ENCODE measurements at places on chromosomes 11 and 22. TPM values are rescaled to one million over a fixed set of nuclear protein-coding genes. Genes with fewer than 3 reads are reported as not detected.

DNA sequence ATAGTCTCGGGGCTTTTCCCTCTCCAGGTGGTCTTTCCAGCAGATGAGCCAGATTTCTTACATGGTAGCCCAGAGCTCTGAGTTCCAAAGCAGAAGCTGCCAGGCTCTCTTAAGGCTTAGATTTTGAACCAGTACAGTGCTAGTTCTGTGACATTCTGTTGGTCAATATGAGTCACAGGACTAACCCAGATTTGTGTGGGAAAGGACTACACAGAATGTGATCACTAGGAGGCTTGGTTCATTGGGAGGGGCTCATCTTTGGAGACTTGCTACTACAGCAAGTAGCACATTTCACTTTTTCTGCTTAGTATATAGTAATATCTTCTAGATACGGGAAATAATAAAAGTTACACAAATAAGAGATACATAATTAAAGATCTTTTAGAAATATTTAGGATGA lies 24.1 kb downstream of the RNF214 start:
- no peak for DNase-seq

DNA sequence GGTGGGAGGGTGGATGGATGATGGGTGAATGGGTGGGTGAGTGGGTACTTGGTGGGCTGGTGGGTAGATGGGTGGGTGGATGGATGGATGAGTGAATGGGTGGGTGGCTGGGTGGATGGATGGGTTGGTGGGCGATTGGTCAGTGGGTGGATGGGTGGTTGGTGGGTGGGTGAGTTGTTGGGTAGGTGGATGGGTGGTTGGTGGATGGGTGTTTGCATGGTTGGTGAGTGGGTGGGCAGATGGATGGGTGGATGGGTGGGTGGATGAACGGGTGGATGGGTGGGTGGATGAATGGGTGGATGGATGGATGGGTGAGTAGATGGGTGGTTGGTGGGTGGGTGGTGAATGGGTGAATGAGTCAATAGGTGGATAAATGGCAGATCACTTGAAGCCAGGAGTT lies 43.0 kb upstream of the LRRC32 start:
- no peak for DNase-seq

Gene KDM4D
- 0.24 TPM for total RNA-seq

DNA sequence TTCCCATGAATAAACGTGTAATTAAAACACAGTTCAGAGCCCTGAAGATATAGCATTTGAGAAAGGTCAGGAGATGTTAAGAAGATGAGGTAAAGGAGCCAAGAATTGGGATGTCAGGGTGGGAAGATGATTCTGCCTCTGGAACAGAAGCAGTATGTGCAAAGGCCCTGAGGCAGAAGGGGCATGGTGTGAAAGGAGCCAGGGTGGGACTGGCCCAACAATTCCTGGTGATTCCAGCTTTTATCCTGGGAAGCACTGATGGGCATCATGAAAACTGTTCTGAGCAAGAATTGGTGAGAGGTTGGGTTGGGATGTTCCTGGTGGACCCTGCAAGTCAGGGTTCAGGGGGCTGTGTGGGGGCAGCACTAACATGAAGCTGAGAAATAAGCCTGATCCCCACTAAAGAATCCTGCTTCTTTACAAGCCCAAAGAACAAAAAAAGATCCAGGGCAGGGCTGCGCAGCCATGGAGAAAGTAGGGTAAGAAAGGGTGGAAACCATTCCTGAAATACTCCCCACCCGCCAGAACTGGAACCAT lies 2.5 kb upstream of the FXYD6 start:
- no peak for DNase-seq

DNA sequence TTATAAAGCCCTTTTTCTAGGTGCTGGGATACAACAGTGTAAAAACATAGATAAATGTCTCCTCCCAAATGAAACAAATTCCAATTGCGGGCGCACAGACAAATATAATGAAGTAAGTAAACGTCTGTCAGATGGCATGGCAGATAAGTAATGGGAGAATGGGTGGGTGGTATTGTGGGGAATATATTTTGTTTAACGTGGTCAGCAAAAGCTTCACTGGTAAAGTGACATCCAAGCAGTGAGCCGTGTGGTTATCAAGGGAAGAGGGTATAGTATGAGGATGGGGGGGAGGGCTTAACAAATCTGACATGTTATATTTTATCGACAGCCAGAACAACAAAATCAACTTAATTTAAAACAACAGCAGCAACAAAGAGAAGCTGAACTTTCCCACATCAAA lies 1.2 kb downstream of the SVIP start:
- DNase-seq = no peak

DNA sequence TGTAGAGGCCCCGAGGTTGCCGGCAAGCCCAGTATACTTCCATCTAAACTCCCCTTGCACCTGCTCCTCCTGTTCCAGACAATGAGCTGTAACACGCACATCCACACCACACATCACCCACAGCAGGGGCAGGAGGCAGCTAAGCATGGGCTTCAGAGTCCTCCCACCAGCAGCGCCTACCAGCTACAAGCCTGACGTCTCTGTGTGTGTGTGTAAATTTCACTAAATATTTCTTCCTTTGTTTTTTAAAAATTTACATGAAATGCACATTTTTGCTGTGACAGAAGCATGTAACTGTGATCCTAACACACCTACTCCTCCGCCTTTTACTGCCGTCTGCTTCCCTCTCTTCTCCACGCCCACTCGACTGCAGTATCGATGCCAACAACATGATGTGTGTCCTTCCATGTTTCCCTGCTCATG lies 29.4 kb upstream of the PACSIN2 start:
- no peak for DNase-seq

DNA sequence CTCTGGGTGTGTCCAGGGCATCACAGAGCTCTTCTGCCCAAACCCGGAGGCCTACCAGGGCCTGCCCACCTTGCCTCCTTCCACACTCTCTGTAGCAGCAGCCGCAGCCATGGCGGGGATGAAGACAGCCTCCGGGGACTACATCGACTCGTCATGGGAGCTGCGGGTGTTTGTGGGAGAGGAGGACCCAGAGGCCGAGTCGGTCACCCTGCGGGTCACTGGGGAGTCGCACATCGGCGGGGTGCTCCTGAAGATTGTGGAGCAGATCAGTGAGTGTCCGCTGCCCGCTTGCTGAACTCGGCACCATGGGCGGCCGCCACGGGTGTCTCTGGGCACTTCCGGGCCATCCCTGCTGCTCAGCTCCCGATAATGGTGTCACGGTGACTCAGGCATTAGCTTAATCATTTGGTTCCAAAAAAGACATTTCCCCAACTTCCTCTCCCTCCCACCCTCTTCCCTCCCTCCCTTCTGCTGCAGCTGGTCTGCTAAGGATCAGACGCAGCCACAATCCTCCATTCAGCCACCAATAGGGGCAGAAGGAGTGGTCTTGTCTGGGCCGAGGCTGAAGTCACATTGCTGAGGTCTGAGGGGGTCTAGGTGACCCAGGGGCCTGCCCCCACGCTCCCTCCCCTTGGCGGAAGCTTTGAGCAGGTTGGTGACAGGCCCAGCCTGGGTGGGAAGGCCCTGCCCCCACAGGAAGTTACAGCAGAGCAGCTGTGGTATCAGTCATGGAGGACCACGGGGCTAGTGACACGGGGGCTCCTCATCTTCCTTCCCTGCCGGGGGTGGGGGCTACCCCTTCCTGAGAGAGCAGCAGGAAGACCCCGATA lies 950 bp downstream of the FERMT3 start:
- no peak for DNase-seq

DNA sequence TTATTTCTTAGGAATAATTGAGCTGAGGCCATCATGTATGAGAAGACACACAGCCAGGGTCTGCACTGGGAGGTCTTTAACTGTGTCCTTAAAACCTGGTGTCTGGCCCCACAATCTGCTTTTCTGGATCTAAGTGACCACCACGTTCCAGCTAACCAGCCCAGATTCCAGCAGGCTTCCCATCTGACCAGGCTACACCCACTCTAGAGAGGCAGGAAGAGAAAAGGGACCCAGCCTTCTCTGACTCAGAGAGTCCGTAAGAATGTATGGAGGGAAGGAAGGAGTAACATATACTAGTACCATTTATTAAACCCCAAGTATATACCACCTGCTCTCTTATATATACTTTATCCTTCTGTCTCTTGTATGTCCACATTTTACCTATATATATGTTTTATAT lies 80.1 kb downstream of the LDLRAD3 start:
- DNase-seq = no peak

Gene MTCH2
- 53.2 TPM for total RNA-seq

- DNase-seq = no peak
Measured at GRCh38 chr11:8223513-8223900, 40.2 kb downstream of the LMO1 start.

DNA sequence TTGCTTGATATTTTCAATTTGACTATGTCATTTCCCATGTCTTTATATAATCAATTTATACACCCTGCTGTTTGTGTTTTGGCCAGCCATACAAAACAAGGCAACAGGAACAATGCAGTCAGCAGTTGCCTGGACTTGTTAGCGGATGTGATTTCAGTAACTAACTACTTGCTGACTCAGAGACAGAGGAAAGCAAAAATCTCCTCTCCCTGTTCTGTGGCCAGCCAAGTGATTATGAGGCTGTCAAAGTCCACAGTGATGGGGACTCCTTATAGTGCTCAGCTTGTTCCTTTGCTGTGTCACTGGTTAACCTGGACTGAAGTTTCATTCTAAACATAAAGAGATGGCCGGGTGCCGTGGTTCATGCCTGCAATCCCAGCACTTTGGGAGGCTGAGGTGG lies 32.6 kb upstream of the APLP2 start:
- no peak for DNase-seq

Gene NFAM1
- total RNA-seq = 5.5 TPM

Gene USH1C
- total RNA-seq = 0.19 TPM

Gene OR52W1
- total RNA-seq = not detected

Gene ADM
- total RNA-seq = 233 TPM

- no peak for DNase-seq
Measured at GRCh38 chr22:25030636-25031035, 78.1 kb downstream of the KIAA1671 start.

- no peak for DNase-seq
Measured at GRCh38 chr11:494761-495536, 12.1 kb downstream of the RNH1 start.

- DNase-seq = no peak
Measured at GRCh38 chr11:75342966-75343870, 8.2 kb downstream of the ARRB1 start.

Gene SCN3B
- 2.0 TPM for total RNA-seq

DNA sequence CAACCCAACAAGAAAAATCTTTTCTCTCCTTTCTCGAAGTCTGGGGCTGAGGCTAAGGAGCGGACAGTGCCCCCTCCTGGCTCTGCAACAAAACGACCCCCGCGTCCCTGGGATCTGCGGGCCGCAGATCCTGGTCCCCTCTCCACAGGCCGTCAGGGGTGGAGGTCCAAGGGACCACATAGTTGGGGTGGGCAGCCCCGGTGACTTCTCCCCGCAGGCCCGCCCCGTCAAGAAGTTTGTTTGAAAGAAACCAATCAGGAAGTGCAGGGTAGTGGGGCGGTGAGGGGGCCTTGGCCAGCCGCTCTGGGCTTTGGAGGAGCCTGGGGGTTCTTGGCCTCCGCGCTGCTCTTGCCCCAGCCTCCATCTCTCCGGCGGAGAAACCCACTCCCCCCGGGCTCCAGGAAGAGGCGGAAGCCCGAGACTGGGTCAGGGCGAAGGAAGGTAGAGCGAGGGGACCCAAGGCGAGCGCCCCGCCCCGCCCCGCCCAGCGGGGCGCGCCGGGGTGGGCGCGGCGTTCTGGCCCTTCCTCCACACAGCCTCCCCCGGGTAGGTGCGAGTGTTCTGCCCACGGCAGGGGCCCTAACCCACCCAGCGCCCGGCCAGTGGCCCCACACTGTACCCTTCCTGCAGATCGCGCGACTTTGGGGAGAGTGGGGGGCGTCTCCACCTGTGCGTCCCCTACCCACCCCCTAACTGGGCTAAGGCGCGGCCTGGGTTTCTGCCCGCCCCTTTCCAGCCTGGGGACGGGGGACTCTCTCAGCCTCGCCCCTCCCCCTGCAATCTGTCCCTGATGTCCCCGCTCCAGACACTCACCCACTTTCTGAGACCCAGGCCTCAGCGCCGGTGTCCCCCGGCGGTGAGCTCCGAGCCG lies 1.3 kb downstream of the TP53I11 start:
- no peak for DNase-seq

GRCh38 chr22:29266564-29267461 lies 968 bp downstream of the RHBDD3 start:
- DNase-seq = no peak

GRCh38 chr11:62012832-62013461 lies 45.5 kb upstream of the FTH1 start:
- DNase-seq = no peak

- DNase-seq = no peak
Measured at GRCh38 chr22:20497426-20497825, 1.8 kb upstream of the KLHL22 start.

DNA sequence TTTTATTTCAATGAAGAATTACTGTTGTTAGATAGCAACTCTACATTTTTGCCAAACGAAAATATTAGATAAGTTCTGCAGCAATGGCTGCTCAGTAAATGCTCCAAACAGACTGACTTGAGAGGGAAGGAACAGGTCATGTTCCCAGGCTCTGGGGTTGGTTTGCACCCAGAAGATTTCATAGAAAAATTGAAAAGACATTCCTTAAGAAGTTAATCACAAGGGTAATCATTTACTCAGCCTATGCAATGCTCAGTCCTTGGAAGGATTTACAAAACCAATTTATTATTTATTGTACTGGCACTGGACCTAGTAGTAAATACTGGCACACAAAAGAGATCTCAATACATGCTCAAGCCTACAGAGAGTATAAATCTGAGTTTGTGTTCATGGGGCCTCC lies 179.1 kb upstream of the MTNR1B start:
- DNase-seq = no peak

Gene SLC22A25
- total RNA-seq = not detected

- no peak for DNase-seq
Measured at GRCh38 chr11:16295592-16295991, 60.8 kb downstream of the SOX6 start.

GRCh38 chr11:30406978-30407762 lies 84.3 kb downstream of the ARL14EP start:
- no peak for DNase-seq

Gene RASD2
- 0.19 TPM for total RNA-seq

Gene MS4A4A
- 83.4 TPM for total RNA-seq

- DNase-seq = no peak
Measured at GRCh38 chr11:48163360-48164100, 53.1 kb upstream of the OR4B1 start.
